ENCODE measurements at places on chromosomes 12 and 14. TPM values are rescaled to one million over a fixed set of nuclear protein-coding genes. Genes with fewer than 3 reads are reported as not detected.

Gene ETNK1
- total RNA-seq: 91.9 TPM

GRCh38 chr12:11759494-11759878 lies 110.0 kb downstream of the ETV6 start:
- no peak overlapping the region for H3K4me3 ChIP-seq
- no peaks in the 10 kb centered on the region for H3K36me3 ChIP-seq
- DNase-seq: no peak

Gene CELA1
- total RNA-seq: not detected

GRCh38 chr12:112602150-112602549 lies 183.4 kb downstream of the PTPN11 start:
- no peaks in the 10 kb centered on the region for H3K36me3 ChIP-seq
- no peak overlapping the region for H3K4me3 ChIP-seq
- no peak for DNase-seq
- H3K27me3 ChIP-seq: no peaks in the 10 kb centered on the region
- H3K4me1 ChIP-seq: no peaks in the 10 kb centered on the region

Gene TDRD9
- total RNA-seq: 8.4 TPM

GRCh38 chr12:22803725-22804124 lies 178.8 kb downstream of the ETNK1 start:
- H3K4me1 ChIP-seq: no peaks in the 10 kb centered on the region
- H3K36me3 ChIP-seq: no peaks in the 10 kb centered on the region
- no peak overlapping the region for H3K27ac ChIP-seq
- no peaks in the 10 kb centered on the region for H3K27me3 ChIP-seq
- H3K4me3 ChIP-seq: no peak overlapping the region
- no peak for DNase-seq

DNA sequence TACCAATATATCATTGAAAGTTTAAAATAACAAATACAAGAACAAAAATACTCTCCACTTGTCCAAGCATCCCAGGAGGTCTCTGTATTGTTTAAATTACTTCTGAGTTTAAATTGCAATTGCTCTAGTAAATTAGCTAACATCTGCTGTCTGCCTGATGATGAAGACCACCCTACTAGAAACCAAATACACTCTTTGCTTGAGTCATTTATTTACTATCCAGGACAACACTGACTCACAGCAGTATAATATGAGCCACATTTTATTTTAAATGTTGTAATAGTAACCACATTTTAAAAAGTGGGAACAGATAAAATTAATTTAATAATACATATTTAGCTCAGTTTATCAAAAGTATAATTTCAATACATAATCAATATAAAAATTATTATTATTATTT lies 62.9 kb upstream of the EEA1 start:
- DNase-seq: no peak
- H3K4me1 ChIP-seq: peaks cover 11% of the 10 kb centered on the region
- H3K36me3 ChIP-seq: no peaks in the 10 kb centered on the region
- H3K4me3 ChIP-seq: no peak overlapping the region
- H3K27me3 ChIP-seq: no peaks in the 10 kb centered on the region
- H3K27ac ChIP-seq: no peak overlapping the region
